Stimulated activated CD8-positive, alpha-beta memory T cell treated with anti-CD3 and anti-CD28 coated beads, Interleukin-15, amount 100 ng/mL, for 48 hours (primary cell): ENCODE measurements at places on chromosomes 5 and 9.
A peak's percentile ranks its signal among the peaks of the same experiment; 100 is the strongest.

GRCh38 chr9:69460012-69460411, 135.0 kb downstream of the ENTREP1 start:
- no peak for DNase-seq

- no peak for DNase-seq
Observed at GRCh38 chr9:37386988-37387387, 35.5 kb upstream of the GRHPR start.

GRCh38 chr5:132094393-132095076, 20.9 kb downstream of the CSF2 start:
- DNase-seq: no peak

- DNase-seq: no peak
Observed at GRCh38 chr5:29972597-29972996, 1220.9 kb upstream of the CDH6 start.

GRCh38 chr5:92444888-92445287, 1061.8 kb upstream of the ARRDC3 start:
- DNase-seq: no peak

- DNase-seq: no peak
Observed at GRCh38 chr5:345404-346195, 24.1 kb downstream of the AHRR start.

DNA sequence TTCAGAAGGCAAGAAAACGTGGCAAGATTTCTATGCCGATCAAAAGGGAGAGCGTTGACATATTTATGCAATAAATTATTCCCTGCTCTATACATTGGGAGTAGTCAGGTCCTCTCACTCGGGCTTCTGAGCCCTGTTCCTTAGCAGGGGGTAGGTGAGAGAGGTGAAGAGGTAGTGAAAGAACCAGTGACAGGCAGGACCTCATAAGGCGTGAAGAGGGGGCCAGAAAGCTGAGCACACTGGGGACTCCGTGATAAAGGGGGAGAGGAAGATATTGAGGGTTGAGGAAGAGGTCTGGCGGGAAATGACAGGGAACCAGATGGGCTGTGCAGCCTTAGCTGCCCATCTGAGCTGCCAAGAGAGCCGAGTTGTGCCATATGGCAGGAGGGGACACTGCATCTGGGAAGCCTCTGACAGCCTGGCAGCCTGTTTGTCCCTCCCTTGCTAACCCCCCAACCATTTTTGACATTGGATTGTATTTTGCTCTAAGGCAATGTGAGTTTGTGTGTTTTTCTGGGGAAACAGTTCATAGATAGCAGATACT, 782 bp upstream of the CDC20B start:
- DNase-seq: no peak

- DNase-seq: no peak
Observed at GRCh38 chr9:71793386-71794105, 25.2 kb upstream of the CEMIP2 start.

- DNase-seq: no peak
Observed at GRCh38 chr5:140953234-140953633, 13.0 kb upstream of the PCDHAC2 start.

DNA sequence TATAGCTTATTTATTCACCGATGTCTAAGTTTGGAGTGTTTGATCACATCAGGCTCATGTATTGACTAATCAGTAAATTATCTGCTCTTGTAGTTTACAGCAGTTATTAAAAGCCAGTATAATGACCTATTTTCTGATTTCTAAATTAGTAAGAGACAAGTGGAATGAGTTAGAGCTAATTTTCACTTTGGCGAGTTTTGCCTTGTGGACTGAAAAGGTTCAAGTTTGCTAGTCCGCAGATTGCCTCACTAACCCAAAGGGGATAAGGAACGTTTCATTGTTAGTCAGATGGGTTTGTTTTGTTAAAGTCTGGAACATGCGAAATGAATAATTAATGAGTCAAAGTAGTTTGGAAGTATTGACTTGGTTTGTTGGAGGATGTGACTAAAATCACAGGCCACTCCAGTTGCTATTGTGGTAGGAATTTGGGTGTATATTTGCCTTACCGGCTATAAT, 40.1 kb downstream of the SMARCA2 start:
- no peak for DNase-seq

DNA sequence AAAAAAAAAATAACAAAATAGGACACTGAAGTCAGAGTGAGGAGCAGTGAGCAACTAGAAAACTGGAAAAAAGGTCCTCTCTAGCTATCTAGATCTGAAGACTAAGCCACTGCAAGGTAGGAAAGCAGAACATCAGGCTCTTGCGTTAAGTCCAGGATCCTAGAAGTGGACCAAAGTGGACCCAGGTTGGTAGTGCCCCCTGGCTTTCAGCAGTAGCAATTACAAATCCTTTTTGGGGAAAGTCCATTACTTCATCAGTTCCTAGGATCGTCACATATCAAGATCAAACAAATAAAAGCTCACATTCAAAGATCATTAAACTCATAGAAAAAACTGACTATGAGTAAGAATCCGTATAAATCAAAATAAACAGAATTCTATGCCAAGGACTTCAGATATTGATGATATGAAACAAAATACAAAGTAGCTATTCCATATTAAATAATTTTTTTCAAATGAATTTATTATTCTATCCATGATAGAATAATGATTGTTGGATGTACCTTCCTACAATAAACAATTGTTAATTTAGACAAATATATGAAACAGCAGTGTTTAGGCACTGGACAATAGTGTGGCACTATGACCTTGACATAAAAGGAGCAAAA, 6.5 kb upstream of the RICTOR start:
- no peak for DNase-seq

GRCh38 chr9:123561046-123561445, 205.0 kb downstream of the CRB2 start:
- DNase-seq: no peak

- DNase-seq: no peak
Observed at GRCh38 chr5:73565969-73566547, 515 bp downstream of the UTP15 start.

GRCh38 chr9:134128727-134129679, 6.9 kb upstream of the WDR5 start:
- no peak for DNase-seq

GRCh38 chr5:109454731-109455505, 45.1 kb upstream of the PJA2 start:
- no peak for DNase-seq

DNA sequence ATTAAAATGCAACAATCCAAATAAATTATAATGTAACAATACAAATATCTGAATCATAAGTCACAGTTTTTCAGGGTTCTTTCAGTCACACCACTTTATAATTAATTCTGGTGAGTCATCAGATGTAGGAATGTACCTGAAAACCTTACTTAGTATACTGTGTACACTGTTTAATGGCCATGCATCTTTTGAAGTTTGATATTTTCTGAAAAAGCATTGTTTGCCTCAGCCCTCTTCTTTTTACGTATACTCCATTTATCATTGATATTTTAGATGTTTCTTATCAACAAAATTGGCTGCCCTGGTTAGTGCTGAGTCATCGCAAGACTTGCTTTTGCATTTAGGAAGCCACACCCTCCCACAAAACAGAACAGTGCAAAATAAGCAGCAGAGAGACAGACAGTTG, 218.6 kb downstream of the PJA2 start:
- no peak for DNase-seq

DNA sequence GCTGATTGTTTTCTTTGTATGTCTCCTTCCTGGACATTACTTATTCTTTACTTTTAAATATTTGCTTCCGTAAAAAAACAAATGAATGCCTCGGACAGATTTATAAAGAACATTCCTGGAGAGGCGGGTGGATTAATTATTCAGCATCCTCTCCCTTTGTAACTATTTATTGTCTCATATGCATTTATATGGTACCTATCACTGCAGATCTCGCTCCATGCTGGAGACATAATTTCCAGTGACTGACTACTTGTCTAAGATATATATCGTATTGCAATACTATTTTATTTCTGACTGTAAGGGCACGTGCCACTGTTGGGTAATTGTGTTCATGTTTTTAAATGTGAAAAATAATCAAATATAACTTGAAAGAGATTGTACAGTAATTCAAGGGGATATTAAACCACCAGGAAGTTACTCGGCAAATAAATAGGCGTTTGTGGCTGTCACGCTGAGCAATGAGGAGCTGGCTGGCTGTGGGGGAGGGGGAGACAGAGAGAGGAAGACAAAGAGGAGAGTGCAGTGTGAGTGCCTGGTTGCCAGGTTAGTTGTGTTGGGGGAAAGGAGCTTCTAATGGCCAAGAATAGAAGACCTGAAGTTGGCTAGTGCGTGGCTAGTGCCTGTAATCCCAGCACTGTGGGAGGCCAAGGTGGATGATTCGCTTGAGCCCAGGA, 131.8 kb upstream of the GABRP start:
- DNase-seq: no peak

GRCh38 chr9:68669218-68669617, 35.8 kb upstream of the PIP5K1B start:
- no peak for DNase-seq

DNA sequence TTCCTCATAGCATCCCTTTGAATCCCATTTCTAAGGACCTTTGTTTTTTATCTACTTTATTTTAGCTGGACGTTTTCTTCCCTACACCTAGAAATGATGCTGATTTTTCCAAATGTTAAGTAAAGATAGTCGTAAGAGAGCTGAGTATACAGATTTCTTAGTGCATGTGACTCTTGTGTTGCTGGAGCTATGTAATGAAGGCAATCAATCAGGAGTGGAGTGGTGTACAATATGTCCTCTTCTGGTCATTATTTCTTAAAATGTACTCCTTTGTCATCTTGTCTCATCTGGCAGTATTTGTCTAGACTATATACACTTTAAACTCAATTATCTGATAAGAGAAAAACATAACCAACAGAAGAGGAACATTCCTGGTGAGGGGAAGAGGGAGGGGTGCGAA, 13.5 kb downstream of the GAPT start:
- DNase-seq: no peak

- no peak for DNase-seq
Observed at GRCh38 chr9:105357937-105358336, 89.9 kb upstream of the FSD1L start.

- no peak for DNase-seq
Observed at GRCh38 chr9:126408004-126408403, 81.4 kb downstream of the MVB12B start.

DNA sequence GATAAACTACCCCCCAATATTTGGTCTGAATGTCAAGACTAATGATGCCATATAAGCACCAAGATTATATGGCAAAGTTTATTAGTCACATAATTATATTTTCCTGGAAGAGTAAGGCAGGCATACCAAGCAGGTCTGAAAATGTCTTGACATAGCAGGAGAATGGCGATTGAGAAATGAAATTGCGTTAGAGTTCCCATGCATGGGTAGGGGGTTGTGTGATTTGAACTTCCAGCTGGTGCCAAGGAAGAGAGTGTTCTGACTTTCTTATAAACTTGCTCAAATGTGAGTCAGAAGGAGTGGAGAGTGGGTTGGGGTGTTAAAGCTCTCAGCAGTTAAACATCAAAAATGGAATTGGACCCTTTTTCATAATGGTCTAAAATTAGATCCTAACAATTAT, 1200.6 kb upstream of the ACO1 start:
- no peak for DNase-seq

DNA sequence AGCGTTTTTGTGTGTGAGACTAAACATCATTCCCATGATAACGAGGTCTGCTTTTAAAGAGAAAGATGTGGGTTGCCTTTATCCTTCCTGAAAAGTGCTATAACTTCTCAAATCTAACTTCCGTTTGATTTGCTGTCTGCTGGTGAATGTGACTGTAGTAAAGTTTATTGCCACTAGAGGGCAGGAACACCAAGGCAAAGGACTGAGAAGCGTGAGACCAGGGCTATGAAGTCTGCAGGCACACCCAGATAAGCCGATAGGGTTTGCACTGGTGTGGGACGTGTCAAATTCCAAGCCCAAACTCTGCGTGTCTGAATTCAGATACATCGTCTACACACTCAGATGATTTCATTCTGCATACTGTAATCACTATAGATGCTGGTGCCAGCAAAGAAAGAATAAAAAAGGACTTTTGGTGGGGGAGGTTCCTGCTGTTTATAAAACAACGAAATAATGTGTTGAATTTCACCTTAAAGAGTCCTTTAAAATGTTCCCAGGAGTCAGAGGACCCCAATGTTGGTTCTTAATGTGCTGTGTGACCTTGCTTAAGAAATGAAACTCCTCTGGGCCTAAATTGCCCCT, 87.2 kb downstream of the PTTG1 start:
- peak; percentile 34 for DNase-seq

- no peak for DNase-seq
Observed at GRCh38 chr5:132418881-132419280, 49.4 kb downstream of the SLC22A5 start.

DNA sequence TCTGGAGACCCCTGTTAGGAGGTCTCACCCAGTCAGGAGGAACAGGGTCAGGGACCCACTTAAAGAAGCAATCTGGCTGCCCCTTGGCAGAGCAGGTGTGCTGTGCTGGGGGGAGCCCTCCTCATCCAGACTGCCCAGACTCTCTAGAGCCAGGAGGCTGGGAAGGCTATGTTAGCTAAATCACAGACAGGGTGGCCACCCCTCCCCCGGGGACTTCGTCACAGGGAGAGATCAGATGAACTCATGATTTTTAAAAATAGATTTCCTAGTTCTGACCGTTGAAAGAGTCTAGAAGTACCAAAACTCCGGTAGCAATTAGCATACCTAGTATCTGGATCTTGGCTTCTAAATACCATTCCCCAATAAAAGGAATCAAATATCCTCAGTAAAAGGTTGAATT, 35.0 kb upstream of the FOXB2 start:
- DNase-seq: no peak

- DNase-seq: no peak
Observed at GRCh38 chr9:81759680-81760215, 70.4 kb upstream of the TLE1 start.

GRCh38 chr9:3508521-3509291, 17.1 kb downstream of the RFX3 start:
- DNase-seq: no peak

GRCh38 chr5:80474929-80475328, 13.0 kb upstream of the FAM151B start:
- DNase-seq: no peak

GRCh38 chr9:133632806-133633680, 3.1 kb upstream of the DBH start:
- DNase-seq: no peak

DNA sequence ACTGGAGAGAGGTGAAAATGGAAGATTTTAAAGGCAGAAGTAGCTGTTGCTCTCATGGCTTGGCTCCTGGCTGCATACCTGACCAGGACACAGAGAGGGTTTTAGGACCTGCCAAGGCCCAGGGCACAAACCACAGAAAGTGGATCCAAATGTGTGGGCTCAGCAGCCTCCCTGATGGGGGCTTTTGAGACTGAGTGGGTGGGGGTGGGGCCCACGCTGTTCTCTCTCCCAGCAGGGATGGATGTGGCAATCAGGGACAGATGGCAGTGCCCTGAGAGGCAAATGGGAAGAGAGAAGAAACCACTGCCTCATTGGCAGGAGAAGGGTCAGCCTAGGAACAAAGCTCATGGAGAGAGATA, 34.9 kb upstream of the TIFAB start:
- no peak for DNase-seq
